ENCODE measurements at places on chromosomes 3 and 15. TPM values are rescaled to one million over a fixed set of nuclear protein-coding genes. Genes with fewer than 3 reads are reported as not detected.

DNA sequence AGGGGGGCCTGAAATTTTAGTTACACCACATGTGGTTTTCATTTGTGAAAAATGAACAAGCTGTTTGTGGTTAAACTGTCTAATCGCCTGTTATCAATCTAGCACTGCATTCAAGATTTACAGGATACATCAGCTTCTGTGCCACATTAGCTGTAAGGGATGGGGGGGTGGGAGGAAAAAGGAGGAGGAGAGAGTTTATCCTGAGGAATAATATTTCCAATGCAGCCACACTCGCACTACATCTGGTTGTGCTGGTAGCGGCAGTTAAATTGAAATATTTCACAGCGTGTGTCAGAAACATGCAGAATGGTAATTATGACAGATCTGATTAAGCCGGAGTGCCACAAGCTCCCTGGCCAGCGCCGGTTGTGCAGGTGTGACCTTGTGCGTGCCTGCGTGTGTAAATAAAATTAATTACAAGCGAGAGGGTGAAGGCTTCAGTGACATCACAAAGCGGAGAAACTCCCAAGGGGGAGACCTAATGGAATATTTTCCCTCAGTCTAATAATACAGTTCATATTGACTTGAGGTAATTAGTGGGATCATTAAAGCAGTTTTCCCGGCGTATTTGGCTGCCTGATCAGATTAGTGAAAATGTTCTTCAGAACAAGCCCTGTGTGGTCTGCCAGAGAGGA is 55.5 kb downstream of the SATB1 start:
- no peak for DNase-seq

The DIPK2A gene
- total RNA-seq, result 35.1 TPM

The GNB4 gene
- total RNA-seq, result 32.2 TPM

The USP4 gene
- total RNA-seq, result 49.8 TPM

The EFCAB12 gene
- 0.30 TPM for total RNA-seq

DNA sequence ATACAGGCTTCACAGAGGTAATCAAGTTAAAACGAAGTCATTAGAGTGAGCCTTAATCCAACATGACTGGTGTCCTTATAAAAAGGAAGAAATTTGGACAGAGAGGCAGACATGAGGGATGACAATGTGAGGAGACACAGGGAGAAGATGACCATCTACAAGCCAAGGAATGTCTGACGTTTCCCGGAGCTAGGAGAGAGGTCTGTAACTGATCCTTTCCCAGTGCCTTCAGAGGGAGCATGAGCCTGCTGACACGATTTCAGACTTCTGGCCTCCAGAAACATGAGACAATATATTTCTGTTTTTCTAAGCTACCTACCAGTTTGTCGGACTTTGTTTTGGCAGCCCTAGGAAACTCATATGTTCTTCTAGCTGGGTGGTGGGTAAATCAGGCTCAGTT is 15.1 kb downstream of the TM4SF1 start:
- DNase-seq, result no peak

The GOLGA6L4 gene
- 6.0 TPM for total RNA-seq

The ST3GAL6 gene
- total RNA-seq, result 9.2 TPM

The GPR62 gene
- total RNA-seq, result not detected

DNA sequence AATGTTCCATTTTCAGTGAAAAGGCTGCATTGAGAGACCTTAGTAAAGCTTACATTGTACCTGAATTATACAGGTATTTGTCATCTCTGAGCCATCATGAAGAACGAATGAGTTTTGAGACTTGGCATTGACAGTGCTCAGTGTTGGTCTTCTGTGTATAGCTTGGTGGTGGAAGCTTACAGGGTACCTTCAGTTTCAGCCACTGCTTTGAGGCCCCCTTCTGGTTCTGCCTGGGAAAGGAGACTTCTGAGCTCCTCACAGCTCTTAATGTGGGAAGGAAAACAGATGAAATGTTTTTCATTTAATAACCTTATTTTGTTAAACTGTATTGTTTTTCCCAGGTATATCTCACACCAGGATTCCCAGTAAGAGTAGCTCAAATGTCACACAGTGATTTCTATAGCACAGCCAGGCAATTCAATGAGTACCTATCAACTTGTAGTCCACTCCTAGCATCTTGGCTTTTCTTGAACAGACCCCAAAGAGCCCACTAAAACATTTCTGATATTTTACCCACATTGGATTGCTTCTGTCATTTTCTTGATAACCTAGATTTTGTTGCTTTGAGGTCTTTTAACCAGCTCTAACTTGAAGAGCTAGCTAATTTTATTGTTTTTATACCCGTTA is 5.6 kb downstream of the SERPINI1 start:
- no peak for DNase-seq

All from tibial nerve (tissue), 4 donors.